HFFc6 (cell line): ENCODE measurements at places on chromosomes 4 and X. TPM values are rescaled to one million over a fixed set of nuclear protein-coding genes. Genes with fewer than 3 reads are reported as not detected.

- DNase-seq: no peak
These were observed 113.8 kb downstream of the ATP8A1 start for GRCh38 chr4:42543126-42543525.

- peak; percentile 41 for DNase-seq
These were observed 6.5 kb upstream of the PAQR3 start for GRCh38 chr4:78945651-78946179.

DMP1 gene
- not detected in 3 replicates for total RNA-seq

- DNase-seq: no peak
These were observed 327.2 kb downstream of the NKX6-1 start for GRCh38 chr4:84171871-84172270.

DYNLT3 gene
- total RNA-seq: 24.7 to 37.3 TPM (median 29.7 TPM) in 3 replicates

GRCh38 chr4:52588771-52589591, 70.1 kb downstream of the USP46 start:
- DNase-seq: peak; percentile 58

GRCh38 chr4:118935819-118936218, 47.2 kb downstream of the SYNPO2 start:
- no peak for DNase-seq
